ENCODE measurements at places on chromosomes 2 and 18.

- DNase-seq = peak; percentile 55
These were observed 98.0 kb upstream of the SLC14A2 start for GRCh38 chr18:45517181-45517741.

- DNase-seq = no peak
These were observed 13.5 kb downstream of the KCNIP3 start for GRCh38 chr2:95310651-95311050.

DNA sequence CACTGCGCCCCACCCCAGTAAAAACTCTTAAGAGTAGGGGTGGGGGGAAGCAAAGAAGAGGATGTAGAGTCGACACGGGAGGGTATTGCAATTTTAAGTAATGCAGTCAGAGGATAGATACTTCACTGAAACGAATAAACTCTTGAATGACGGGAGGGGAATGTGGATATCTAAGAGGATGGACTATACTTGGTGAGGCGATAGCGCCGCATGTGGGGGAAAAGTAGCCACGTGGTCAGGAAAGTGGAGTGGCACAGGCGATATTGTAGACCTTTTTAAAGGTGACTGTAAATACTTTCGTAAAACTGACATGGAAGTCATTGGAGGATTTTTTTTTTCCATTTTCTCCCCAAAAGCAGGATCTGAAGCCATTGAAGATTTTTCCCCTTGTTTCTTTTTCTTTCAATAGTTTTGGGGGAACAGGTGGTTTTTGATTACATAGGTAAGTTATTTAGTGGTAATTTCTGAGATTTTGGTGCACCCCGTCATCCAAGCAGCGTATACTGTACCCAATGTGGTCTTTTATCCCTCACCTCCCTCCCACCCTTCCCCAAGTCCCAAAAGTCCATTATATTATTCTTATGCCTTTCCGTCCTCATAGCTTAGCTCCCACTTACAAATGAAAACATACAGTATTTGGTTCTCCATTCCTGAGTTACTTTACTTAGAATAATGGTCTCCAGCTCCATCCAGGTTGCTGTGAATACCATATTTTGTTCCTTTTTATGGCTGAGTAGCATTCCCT is 13.8 kb downstream of the CLK1 start:
- no peak for DNase-seq

DNA sequence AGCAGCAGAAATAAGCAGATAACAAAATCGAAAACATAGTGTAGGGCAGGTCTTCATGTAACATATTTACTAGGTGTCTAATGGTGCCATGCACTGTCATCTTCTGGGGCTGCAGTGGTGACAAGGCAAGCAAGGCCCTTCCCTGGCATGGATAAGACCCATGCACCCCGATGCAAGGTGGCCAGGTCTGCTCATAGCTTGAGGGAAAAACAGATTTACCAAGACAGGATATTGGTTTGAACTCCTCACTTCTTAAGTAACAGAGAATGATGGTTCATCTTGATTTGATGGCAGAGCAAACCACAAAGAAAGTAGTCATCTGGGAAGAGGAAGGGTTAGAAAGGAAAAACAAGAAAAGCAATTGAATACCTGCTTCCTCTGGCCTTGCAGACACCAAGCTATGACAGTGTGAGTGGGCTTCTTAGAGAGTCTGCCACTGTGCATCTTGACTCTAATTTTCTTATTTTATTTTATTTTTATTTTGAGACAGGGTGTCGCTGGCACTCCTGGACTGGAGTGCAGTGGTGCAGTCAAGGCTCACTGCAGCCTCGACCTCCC is 35.8 kb upstream of the EML6 start:
- no peak for DNase-seq

DNA sequence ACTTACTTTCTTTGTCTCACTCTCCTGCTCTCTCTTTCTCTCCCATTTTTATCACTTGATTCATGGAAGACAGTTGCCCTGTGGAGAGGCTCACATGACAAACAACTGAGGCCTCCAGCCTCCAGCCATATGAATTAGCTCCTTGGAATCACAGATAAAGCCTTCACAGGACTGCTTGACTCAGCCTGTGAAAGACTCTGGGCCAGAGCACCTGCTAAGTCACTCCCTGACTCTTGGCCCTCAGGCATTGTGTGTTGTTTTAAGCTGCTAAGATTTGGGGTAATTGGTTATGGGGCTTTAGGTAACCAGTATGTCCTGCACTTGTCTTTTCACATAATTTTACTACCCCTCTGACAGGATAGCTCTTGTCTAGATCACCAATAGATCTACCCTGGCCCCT is 334.9 kb downstream of the SOX11 start:
- DNase-seq = no peak

GRCh38 chr2:4903656-4904348 is 788.4 kb upstream of the SOX11 start:
- no peak for DNase-seq

DNA sequence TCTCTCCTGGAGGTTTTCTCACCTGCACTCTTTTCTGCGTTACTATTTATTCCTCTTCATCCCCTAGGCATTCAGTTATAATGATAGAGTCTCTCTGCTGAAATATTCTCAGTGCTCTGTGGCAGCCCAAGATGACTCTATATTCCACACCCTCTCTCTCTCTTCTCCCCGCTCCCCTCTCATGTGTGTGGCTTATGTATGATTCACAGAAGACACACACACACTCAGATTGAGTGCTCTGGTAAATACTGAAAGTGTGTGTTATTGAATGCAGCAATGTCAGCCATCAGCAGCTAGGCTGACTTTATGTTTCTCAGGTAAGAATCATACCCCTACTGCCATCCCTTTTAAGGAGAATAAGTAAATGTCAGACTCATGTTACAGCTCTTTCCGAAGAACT is 201.2 kb downstream of the SLC4A10 start:
- DNase-seq = no peak

DNA sequence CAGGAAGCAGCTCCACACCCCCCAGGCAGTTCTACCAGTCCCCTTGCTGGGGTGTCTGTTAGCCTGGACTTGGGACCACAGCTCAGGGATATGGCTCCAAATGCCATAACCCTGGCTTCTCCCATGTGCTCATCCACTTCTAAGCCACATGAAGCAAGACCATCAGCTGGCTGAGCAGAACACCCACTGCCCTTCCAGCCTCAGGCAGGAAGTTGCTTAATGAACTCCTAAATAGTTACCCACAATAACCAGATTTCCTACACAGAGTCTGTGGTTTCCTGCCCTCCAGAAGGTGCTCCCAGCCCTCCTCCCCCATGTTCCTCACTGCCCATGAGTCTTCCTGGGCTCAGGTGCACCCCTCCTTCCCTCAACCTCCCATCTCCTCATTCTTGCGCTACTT is 98.3 kb upstream of the EPC2 start:
- DNase-seq = no peak

- DNase-seq = peak; percentile 19
These were observed 25.9 kb upstream of the YES1 start for GRCh38 chr18:837922-838321.

- no peak for DNase-seq
These were observed 31.5 kb upstream of the NFE2L2 start for GRCh38 chr2:177296040-177296439.

- DNase-seq = no peak
These were observed 85.9 kb upstream of the NFATC1 start for GRCh38 chr18:79309614-79310358.

GRCh38 chr2:47179388-47179787 is 24.3 kb upstream of the STPG4 start:
- no peak for DNase-seq

- DNase-seq = no peak
These were observed at the start of gene VIT for GRCh38 chr2:36696533-36696932. Gene VIT (plus strand): TSS chr2:36696707. CDS start chr2:36716371, 19,664 bp downstream.

DNA sequence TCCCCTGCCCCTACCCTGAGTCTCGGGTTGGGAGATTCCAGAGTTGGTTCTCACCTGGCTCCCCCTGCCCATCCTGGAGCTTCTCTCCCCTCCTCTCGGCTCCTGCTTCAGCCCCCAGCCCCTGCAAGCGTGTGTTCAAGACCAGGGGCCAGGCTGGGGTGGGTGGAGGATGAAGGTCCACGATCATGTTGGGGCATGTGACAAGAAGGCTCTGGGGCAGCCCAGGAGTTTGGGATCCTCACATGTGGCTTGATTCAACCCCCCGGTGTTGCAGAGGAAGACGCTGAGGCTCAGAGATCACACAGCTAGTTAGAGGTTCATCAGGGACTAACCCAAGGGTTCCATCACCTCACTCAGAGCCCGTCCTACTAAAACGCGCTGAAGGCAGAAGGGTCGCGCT is 14.2 kb upstream of the TUBB6 start:
- no peak for DNase-seq

GRCh38 chr2:59000796-59001195 is 759.7 kb upstream of the FANCL start:
- no peak for DNase-seq

DNA sequence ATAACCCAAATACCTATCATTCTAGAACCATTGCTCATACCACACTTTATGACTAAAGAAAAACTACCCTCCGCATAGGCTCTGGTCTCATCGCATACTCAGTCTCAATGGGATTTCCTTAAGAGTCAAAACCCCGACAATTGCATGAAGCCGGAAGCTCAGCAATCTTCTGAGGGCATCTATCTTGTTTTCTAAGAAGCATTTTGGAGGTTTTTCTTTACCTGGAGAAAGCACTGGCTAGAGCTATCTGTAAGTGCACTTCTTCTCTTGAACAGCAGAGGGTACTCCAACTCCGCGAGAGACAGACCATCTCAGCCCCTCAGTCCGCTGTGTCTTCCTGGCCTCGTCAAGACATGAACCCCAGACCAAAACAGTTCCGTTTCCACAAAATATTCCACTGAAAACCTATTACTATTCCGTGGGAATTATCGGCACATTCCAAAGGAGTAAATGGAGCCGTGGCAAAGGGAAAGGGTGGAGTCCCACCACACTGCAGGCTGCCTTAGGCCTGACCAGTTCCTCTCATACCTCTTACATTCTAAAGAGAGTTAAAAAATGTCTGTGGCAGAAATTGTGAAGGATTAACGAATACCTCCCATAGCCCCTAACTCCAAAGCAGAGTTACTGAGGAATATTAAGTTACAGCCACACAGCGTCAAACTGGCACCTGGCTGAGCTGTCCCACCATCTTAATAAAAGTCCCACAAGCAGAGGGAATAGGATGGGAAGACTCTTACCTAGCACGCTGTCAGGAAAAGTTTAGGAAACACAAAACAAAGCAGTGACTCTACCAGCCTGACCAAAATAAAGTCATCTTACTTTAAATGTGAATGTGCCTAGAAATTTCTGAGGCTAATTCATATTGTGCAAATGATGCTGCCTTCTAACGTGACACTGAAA is 325.6 kb upstream of the VRK2 start:
- peak; percentile 72 for DNase-seq

GRCh38 chr2:5520463-5520972 is 171.7 kb upstream of the SOX11 start:
- DNase-seq = no peak

DNA sequence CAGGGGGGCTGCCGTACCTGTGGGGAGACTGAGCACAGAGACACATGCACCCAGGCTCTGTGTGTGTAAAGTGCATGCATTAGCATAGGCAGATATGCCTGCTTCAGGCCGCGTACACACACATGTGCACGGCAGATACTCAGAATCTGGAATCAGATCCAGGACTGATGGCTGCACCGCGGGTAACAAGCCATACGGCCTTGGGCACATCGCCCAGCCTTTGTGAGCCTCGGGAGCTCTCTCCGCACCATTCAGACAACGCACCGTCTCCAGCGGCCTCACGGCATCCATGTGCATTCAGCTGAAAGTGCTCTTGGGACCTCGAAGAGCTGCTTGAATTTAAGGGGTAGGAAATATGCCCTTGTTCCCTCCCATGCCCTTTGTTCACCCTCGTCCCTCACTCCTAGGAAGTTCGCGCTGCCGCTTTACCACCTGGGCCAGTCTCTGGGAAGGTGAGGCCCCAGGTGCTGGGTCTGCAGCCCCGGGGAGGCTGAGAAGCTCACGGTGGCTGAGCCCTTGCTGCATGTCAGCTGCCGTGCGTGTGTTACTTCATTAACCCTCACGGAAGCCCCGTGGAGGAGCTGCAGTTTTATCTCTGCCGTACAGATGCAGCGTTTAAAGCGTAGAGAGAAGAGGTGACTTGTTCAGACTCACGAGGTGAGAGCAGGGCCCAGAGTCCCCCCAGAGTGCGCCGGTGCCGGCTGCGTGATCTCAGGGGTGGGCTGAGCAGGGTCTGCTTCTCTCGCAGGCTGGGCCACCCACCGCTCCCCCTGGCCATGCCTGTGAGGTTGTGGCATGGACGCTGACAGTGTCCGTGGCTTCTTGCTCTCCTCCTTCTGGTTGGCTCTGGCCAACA is 377.7 kb upstream of the MYT1L start:
- DNase-seq = no peak

DNA sequence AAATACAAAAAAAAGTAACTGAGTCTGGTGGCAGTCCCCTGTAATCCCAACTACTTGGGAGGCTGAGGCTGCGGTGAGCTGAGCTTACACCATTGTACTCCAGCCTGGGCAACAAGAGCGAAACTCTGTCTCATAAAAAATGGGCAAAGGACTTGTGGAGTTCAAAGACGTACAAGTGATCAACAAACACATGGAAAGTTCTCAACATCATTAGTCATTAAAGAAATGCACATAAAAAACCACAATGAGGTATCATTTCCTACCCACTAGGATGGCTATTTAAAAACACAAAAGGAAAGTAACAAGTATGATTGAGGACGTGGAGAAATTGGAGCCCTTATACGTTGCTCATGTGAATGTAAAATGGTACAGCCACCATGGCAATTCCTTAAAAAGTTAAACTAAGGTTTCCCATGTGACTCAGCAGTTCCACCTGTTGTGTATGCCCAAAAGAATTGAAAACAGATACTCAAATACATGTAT is 52.3 kb downstream of the RAB10 start:
- no peak for DNase-seq

DNA sequence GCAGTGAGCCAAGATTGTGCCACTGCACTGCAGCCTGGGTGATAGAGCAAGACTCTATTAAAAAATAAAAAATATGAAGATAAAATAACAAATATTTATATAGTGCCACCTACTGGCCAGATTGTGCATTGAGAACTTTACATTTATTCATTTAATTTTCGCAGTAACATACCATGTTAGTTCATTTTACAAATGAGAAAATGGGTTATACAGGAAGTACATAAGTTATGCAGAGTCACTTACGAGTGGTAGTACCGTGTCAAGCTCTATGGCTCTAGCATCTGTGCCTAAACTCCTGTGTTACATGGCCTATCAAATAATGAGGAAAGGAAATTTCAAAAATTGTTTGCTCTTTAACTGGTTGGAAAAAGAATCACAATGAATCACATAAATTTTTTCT is 27.9 kb downstream of the RIF1 start:
- no peak for DNase-seq

- DNase-seq = no peak
These were observed 2036.1 kb upstream of the LRRTM1 start for GRCh38 chr2:82340578-82341053.

DNA sequence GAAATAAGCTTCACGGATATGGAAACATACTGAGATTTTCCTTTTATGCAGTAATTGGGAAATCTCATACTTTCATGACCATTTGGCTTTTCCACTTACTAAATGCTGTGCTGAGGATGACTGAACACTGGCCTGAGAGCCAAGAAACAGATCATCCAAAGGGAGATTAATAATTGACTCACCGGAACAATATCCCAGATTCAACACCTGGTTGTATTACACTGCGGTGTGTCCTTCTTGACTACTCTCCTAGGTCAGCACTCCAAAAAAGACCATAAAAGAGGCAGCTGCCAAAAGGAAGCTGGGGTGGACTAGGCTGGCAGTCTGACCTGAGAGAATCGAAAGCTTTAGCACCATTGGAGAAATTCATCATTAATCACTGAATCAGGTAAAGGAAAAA is 469.1 kb downstream of the CBLN2 start:
- DNase-seq = no peak

GRCh38 chr2:232816657-232817056 is 40.3 kb upstream of the KCNJ13 start:
- no peak for DNase-seq

- no peak for DNase-seq
These were observed 73.3 kb downstream of the RPIA start for GRCh38 chr2:88764850-88765153.

All from ecto neural progenitor cell (in vitro differentiated cells).